ENCODE measurements at places on chromosomes 16 and 17.

GRCh38 chr17:29659155-29659554 lies 36.4 kb upstream of the CORO6 start:
- no peak for DNase-seq

DNA sequence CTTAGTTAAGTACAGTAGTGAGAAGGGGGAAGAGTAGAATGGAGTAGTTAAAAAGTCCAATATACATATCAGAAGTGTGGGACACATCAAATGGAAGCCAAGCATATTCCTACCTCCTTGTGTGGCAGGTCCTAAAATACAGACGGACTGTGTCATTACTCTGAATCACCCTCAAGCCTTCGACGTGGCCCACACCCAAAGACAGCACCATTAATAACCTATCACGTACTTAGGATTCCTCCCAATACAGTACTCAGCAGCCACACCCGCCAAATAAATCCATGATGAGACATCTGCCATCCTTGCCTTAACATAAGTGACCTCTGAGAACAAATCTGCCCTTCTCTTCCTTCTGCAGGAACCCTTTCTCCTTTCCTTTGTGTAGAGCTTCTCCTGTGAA lies 38.9 kb downstream of the UBE2G1 start:
- DNase-seq = no peak

DNA sequence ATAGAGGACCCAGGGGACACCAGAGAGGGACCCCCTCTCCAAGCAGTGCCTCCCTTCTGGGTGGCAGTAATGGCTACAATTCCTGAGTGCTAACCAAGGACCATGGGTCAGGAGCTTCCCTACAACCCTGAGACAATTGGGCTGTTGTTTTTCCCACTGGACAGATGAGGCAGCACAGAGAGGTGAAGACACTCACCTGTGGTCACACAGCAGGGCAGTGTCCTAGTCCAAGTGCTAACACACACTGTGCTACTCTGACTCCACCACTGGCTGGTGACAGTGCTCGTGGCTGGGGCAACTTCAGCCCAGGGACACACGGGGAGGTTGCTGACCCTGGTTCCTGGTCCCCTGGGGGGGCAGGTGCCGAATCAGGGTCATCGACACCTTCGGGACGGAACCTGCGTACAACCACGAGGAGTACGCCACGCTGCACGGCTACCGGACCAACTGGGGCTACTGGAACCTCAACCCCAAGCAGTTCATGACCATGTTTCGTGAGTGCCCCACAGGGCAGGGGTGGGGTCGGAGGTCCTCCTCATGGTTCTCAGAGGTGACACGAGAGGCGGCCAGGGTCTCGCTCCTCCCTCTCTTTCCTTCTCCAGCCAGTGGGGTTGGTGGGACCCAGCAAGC lies 58.1 kb downstream of the MGAT5B start:
- no peak for DNase-seq

DNA sequence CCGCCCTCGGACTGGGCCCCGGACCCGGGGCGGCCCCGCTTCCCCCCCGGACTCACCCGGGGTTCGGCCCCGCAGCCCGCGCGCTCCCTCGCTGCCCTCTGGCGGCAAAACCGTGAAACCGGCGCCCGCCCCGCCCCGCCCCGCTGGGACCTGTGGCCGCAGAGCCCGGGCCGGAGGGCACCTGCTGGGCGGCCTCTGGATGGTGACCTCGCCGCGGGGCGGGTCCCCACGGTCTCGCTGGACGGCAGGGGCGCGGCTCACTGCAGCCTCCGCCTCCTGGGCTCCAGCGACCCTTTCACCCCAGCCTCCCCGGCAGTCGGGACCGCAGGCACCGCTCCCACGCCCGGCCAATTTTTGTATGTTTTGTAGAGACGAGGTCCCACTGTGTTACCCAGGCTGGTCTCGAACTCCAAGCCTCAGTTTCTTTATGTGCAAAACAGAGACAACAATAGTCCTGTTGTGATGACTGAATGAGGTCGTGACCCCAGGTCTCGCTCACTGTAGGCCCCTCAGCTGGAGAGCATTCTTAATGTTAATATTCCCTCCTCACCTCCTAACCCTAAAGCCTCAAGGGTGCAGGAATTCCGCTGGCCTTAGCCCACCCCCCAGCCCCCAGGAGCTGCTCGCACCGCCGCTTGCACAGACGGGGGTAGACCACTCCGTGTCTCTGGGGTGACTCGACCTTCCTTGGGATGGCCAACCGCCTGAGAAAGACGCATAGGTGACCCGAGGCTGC lies 33.7 kb upstream of the RPH3AL start:
- DNase-seq = peak; percentile 68

GRCh38 chr17:61799812-61800484 lies 63.4 kb downstream of the BRIP1 start:
- no peak for DNase-seq

DNA sequence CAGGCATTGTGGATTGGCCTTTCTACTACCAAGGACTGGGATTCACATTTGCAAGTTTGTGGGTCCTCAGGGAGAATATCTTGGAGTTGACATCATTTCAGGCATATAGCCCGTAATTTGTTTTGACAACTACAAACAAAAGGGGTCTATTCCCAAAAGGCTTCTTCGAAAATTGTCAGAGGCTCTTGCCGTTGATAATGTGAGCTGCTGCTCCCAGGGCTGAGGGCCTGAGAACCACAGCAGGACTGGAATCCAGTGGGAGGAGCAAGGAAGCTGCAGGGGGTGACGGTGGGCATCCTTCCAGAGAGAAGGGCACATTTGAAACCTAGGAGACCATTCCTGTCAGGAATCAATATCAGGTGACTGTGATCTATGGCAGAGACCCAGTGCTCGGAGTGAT lies 761.6 kb upstream of the RBFOX1 start:
- DNase-seq = peak; percentile 55

GRCh38 chr17:66493283-66494019 lies 191.0 kb downstream of the PRKCA start:
- no peak for DNase-seq

- DNase-seq = no peak
Measured at GRCh38 chr16:75002474-75002873, 3.6 kb downstream of the ZNRF1 start.

- no peak for DNase-seq
Measured at GRCh38 chr17:19449656-19450055, 38.6 kb downstream of the RNF112 start.

- DNase-seq = no peak
Measured at GRCh38 chr17:7313088-7313889, 1.9 kb downstream of the GPS2 start.

- DNase-seq = no peak
Measured at GRCh38 chr17:28944862-28945741, 6.2 kb downstream of the PHF12 start.

DNA sequence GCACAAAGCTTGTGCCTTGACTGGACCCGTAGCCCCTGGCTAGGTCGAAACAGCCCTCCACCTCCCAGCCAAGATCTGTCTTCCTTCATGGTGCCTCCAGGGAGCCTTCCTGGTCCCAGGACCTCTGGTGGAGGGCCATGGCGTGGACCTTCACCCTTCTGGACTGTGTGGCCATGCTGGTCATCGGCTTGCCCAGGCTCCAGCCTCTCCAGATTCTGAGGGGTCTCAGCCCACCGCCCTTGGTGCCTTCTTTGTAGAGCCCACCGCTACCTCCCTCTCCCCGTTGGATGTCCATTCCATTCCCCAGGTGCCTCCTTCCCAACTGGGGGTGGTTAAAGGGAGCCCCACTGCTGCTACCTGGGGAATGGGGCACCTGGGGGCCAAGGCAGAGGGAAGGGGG lies 3.5 kb downstream of the CTRL start:
- DNase-seq = no peak

GRCh38 chr16:1082266-1082951 lies 9.9 kb downstream of the SSTR5 start:
- DNase-seq = no peak

Data from spinal cord (tissue), 10 donors.